ENCODE measurements at places on chromosomes 1 and 21. TPM values are rescaled to one million over a fixed set of nuclear protein-coding genes. Genes with fewer than 3 reads are reported as not detected.
A peak's percentile ranks its signal among the peaks of the same experiment; 100 is the strongest.

Gene IFI44L
- not detected for total RNA-seq

- H3K27me3 ChIP-seq: no peaks in the 10 kb centered on the region
- H3K27ac ChIP-seq: no peak overlapping the region
- DNase-seq: no peak
Measured at GRCh38 chr1:156958247-156958714, 37.8 kb downstream of the LRRC71 start.

DNA sequence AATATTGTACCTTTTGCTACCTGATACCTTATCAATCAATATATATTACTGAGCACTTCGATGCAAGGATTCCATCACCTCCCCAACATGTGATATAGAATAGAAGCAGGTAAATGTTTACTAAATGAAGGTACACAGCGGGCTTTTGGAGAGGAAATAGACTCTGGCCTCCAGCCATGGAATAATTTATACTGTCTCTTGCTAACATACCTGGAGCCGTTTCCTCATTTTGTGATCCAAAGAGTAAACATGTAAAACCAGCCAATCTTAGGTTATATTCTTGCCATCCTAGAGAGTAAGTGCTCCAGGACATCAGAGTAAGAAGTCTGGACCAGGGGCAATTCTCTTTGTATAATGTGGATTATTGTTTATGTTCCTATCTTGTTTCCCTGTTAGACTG lies 39.4 kb downstream of the NDUFS5 start:
- H3K4me3 ChIP-seq: no peak overlapping the region
- no peaks in the 10 kb centered on the region for H3K4me1 ChIP-seq
- no peaks in the 10 kb centered on the region for H3K36me3 ChIP-seq
- H3K27ac ChIP-seq: no peak overlapping the region

- H3K4me3 ChIP-seq: no peak overlapping the region
- DNase-seq: peak; percentile 63
- peak overlapping the region; percentile 33 for H3K27ac ChIP-seq
- H3K4me1 ChIP-seq: peaks cover 17% of the 10 kb centered on the region
- H3K36me3 ChIP-seq: no peaks in the 10 kb centered on the region
Measured at GRCh38 chr1:178928976-178929375, 58.1 kb upstream of the ANGPTL1 start.

Gene KRTAP12-2
- total RNA-seq: not detected

DNA sequence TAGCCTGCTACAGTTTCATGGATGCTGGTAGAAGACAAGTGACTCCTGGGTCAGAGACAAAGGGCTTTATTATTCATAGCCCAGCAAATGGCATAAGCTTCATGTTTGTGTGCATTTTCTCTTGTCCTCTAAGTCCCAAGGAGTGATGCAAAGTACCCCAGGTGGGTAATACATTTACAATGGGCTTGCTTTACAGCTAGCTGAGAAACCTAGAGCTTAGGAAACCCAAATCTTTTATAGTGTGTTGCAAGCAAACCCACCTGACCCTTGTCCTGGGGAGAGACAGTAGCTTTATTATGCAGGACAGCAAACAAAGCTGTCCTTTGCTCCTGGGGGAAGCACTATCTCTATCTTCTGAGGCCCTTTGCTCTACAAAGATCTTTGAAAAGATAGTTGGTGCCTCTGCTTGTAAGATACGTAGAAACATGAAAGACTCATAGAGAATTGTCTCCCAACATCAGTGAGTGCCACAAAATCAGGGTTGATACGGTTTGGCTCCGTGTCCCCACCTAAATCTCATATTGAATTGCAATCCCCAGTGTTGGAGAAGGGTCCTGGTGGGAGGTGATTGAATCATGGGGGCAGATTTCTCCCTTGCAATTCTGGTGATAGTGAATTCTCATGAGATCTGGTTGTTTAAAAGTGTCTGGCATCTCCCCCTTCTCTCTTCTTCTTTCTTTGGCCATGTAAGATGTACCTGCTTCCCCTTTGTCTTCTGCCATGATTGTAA lies 315.8 kb upstream of the USP24 start:
- H3K27me3 ChIP-seq: no peaks in the 10 kb centered on the region
- no peak overlapping the region for H3K27ac ChIP-seq
- H3K4me3 ChIP-seq: no peak overlapping the region
- DNase-seq: peak; percentile 13

GRCh38 chr1:214111796-214112195 lies 124.0 kb downstream of the PROX1 start:
- no peaks in the 10 kb centered on the region for H3K27me3 ChIP-seq
- H3K36me3 ChIP-seq: no peaks in the 10 kb centered on the region
- no peak overlapping the region for H3K4me3 ChIP-seq
- peaks cover 4% of the 10 kb centered on the region for H3K4me1 ChIP-seq
- no peak for DNase-seq

DNA sequence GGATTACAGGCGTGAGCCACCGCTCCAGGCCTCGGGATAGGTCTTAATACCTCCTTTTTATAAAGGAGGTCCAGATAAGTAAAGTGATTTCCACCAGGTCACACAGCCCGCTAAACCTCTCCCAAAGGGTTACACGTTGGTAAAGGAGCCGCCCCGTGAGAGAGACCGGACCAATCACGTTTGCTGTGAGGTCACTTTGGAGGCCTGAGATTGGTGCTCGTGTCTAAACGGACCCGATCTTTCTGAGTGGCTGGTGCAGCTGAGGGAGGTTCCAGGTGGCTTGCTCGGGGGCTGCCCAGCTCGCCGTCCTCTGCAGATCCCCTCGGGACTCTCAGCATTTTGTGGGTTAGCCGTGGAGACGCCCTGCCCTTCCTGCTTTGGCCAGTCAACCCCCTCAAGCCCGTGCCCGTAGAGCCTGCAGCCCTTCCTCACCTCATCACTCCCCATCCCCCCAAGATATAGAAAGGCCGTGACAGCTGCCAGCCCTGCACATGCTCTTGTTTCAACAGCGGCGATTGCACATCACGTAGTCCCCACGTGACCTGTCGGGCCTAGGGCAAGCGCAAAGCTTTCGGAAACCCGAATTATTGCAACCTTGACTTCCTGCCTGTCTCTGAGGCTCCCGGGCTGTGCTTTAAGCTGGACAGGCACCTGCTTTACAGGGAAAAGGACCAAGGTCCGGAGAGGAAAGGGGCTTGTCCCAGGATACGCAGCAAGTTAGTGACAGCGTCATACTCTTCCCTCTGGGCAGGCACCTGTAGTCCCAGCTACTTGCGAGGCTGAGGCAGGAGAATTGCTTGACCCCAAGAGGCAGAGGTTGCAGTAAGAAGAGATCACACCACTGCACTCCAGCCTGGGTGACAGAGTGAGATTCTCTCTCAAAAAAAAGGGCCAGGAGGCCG lies 5.0 kb upstream of the COA7 start:
- H3K36me3 ChIP-seq: no peaks in the 10 kb centered on the region
- peaks cover 11% of the 10 kb centered on the region for H3K4me1 ChIP-seq
- H3K27ac ChIP-seq: no peak overlapping the region

All from GM23338 (cell line).